CD4-positive, alpha-beta T cell treated with Interleukin-2 at 100 ng/mL for 4 hours (primary cell): ENCODE measurements at places on chromosomes 16 and 17.

DNA sequence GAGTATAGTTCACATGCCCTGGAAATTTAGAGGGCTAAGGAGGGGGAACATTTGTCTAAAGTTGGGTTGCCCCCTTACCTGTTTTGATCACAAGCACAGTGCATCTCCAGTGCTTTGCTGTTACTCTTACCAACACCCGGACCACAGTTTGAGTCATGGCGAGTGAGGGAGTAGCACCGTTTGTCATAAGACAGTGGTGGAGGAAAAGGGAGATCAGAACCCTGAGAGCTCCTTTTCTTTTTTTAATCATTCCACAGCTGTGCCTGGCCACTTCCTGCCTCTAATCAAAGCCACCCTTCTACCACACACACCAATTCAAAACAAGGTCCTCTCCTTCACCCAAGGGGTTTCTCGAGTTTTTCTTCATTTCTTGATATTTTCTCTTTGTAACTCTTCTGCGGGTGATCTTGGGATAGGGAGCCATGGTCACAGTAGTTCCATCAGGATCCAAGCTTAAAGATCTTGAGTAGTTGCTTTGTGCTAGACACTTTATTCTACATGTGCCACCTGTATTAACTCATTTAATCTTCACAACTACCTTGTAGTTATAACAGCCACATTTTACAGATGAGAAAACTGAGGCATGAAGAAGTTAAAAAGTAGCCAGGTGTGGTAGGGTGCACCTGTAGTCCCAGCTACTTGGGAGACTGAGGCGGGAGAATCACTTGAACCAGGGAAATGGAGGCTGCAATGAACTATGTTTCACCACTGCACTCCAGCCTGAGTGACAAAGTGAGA lies 5.0 kb upstream of the MYL4 start:
- peak; percentile 74 for DNase-seq

DNA sequence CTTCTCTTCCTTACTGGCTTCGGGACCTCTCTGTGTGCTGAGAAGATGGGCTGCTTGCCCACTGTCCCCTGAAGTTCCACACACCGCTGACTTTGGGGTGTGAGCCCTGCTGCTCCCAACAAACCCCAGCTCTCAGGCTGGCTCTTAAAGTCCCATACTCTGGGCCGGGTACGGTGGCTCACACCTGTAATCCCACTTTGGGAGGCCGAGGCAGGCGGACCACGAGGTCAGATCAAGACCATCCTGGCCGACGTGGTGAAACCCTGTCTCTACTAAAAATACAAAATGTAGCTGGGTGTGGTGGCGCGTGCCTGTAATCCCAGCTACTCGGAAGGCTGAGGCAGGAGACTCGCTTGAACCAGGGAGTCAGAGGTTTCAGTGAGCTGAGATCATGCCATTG lies 17.2 kb downstream of the CD7 start:
- no peak for DNase-seq

DNA sequence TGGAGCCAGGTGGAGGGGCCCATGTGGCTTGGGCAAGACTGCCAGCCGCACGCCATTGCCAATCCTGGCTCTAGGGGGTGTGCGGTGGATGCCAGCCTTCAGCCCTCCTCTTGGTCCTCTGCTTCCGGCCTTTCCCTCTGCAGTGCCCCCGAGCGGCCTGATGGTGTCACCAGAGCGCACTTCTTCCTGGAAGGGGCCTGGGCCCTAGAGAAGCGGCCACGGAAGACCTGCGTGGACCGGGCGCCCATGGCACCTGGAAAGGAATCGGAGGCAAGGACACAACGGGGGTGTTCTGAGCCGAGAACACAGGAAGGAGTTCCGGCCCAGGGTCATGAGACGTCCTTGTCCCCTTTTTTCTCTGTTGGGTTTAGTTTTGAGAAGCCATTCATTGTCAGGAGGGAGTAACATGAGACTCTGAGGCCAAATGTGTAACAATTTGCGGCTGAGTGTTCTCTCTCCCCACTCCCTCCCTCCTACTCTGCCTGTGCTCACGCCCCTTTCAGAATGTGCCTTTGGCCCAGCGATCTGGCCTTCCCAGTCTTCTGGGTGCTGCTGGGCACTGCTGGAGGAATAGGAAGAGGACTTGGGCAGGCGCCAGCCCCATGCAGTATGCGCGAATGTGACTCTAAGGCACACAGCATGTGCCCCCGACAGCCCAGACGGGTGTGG lies 92.8 kb downstream of the IRX3 start:
- no peak for DNase-seq

GRCh38 chr17:55717898-55718735 lies 4.5 kb downstream of the TMEM100 start:
- peak; percentile 54 for DNase-seq

GRCh38 chr17:81553616-81554181 lies 1.5 kb upstream of the FAAP100 start:
- no peak for DNase-seq

DNA sequence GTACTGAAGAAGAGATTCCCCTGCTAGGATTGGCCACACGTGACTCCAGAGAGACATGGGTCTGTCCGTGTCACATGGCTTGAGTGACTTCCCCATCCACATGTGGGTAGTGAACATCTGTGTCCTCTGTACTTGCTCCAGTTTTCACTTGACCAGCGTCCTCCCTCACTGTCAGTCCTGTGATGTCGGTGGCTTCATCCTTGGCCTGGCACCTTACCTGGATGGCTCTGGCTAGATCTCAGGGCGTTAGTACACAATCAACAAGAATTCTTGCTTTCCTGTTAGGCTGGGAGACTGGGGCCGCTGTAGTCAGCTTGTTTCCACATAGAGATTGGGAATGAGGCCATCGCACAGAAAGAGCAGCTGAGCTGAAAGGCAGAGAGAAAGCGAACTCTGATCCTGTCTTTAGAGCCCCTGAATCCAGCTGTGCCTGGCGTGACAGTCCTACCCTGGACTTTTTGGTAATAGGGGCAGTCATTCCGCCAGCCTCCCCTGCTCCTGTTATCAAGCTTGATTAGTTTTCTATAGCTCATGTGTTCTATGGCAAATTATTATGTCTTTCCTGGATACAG lies 227.3 kb downstream of the SNX29 start:
- no peak for DNase-seq

DNA sequence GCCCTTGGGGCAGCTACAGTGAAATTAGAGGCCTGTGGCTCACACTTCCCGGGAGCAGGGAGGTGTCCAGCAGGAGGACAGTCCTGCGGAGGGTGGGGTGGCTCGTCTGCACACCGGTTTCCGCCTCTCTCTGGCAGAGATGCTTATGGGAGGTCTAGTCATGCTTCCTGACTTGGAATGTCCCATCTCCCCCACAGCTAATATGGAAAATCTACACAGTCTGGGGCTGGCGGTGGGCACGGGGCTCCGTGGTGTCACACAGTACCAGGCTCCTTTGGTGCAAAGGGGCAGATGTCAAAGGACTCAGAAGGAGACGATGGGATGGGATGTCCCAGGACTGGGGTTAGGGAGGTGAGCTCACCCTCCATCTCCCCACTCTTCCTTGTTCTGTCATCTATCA lies 44.1 kb upstream of the DOC2B start:
- DNase-seq, result no peak

DNA sequence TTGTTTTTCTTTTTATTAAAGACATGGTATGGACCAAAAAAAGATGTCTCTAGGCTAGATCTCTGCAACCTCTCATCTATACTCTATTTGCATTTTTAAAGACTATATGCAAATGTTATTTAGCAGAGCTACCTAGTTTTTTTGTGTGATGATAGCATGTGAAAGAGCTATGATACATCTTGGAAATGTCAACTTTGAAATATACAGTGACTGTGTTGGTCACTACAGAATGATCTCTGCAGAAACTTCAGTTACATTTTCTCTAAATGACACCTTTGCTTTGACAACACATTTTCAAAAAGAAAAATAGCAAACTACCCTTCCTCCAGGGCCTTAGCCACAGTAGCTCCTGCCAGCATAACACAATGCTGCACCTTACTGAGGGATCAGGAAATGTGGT lies 86.6 kb downstream of the PRKCB start:
- no peak for DNase-seq

GRCh38 chr16:67664258-67664657 lies 2.3 kb downstream of the ENKD1 start:
- DNase-seq, result no peak

GRCh38 chr17:14091367-14091766 lies 22.1 kb downstream of the COX10 start:
- DNase-seq, result no peak

GRCh38 chr17:55606488-55606815 lies 95.2 kb upstream of the SMIM36 start:
- DNase-seq, result no peak

DNA sequence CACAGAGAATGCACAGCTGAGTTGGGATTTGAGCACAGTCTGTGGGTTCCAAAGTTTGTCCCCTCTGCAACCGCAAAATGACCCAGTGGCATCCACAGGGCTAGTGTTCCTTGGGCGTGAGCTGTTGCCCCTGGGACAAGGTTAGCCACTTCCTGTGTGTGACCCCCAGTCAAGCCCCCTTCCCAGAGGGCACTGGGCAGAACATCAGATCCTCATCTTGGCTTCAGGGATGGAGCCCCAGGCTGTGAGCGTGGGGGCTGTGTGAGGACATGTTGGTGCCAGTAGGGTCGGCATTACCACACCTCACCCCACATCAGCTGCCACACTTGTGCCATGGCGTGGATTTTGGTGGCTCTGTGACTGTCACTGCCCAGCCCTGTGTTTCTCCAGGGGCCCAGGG lies 55.3 kb downstream of the USP22 start:
- DNase-seq, result no peak

GRCh38 chr16:86578611-86579267 lies 390 bp downstream of the FOXL1 start:
- no peak for DNase-seq

DNA sequence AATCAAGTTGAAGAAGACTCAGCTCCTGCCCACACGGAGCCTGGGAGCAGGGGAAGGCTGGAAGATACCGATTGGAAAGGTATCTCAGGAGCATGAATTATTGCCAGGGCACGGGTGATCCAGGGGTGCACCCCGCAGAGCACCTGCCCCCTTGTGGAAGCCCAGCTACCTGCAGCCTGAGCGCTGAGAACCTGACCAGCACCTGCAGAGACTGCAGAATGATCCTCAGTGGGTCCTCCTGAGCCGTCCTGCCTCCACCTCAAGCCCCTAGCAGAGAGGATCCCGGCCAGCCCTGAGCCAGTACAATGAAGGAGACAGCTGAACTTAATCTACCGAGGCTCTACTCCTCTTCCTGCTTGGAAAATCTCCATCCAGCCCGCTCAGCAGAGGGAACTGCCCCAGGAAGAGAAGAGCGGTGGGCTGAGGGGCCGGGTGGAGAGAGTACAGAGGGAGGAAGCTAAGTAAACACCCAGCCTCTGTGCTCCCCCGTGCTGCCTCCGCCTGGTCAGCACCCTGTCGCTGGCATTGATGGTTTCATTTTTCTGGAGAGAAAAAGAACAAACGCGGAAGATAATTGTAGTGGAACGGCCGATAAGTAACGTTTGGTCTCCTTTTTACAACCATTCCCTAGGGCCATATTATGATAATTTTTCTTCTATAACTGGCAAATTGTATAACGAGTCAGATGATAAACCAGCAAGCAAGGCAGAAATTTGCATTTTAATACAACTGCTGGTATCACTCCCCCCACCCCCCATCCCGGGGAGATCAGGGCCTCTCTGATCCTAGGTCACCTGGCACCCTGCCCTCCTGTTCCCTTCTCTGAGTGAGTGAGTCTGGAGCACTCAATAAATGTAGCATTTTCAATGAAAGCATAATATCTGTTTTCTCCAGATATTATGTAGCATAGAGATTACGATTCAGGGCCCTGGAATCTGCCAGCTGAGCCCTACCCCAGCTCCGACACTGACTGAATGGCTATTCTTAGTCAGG lies 204.5 kb upstream of the RPL38 start:
- DNase-seq, result peak; percentile 43

DNA sequence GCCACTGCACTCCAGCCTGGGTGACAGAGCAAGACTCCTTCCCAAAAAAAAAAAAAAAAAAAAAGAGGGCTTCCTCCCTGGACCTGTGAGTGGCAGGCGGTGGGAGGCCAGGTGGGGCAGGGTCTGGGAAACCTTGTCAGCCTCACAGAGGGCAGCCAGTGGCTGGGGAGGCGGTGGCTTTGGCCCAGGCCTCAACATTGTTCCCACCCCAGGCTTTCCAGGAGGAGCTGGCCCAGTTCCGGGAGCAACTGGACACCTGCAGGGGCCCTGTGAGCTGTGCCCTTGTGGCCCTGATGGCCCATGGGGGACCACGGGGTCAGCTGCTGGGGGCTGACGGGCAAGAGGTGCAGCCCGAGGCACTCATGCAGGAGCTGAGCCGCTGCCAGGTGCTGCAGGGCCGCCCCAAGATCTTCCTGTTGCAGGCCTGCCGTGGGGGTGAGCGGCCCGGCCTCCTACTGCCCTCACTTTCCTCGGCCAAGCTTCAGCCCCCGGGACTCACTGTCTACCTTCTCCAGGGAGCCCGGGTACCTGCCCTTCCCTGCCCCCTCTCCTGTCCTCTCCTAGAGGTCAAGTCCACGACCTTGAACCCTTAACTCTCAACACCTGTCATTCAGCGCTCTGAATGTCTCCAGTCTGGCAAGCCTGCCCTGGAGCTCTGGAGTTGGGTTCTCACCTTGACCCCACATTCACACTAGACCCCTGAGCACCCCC lies 12.4 kb downstream of the ZNF213 start:
- no peak for DNase-seq

- DNase-seq, result no peak
Measured at GRCh38 chr17:30950669-30951399, 20.0 kb upstream of the RNF135 start.

DNA sequence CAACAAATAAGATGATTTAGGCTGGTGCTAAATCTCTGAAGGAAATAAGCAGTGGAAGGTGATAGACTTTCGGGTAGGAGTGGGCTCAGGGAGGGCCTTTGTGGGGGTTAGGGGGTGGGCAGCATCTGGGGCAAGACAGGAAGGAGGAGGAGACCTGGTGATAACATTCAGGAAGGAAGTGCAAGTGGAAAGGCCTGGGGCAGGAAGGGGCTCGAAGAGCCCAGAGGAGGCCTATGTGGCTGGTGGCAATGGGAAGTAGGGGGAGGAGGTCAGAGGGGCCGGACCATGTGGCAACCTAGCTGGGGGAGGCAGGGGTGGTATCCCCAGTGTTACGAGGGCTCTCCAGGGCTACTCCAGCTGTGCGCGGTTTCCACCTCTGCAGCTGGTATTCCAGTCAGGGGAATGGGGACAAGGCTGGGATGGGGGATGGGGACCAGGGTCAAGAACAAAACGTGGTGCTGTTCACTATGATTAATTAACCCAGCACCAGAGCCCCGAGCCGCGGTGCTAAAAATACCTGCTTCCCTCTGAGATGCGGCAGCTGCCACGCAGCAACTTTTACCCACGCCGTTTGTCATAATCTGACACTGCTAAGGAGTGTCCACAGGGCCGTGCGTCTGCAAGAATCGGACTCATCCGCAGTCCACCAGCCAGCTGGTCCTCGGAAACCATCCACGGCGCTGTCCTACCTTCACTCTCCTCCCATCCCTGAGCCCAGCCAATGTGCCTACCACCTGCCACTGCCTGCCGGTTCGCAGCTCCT lies 5.2 kb upstream of the CCDC182 start:
- no peak for DNase-seq

- DNase-seq, result no peak
Measured at GRCh38 chr16:27405546-27406451, 3.8 kb downstream of the IL21R start.

GRCh38 chr17:71203953-71204352 lies 916.9 kb upstream of the SOX9 start:
- DNase-seq, result no peak
